ENCODE measurements at places on chromosomes 4 and X. TPM values are rescaled to one million over a fixed set of nuclear protein-coding genes. Genes with fewer than 3 reads are reported as not detected.

- DNase-seq: no peak
Measured at GRCh38 chr4:108346818-108347210, 178.1 kb upstream of the LEF1 start.

DNA sequence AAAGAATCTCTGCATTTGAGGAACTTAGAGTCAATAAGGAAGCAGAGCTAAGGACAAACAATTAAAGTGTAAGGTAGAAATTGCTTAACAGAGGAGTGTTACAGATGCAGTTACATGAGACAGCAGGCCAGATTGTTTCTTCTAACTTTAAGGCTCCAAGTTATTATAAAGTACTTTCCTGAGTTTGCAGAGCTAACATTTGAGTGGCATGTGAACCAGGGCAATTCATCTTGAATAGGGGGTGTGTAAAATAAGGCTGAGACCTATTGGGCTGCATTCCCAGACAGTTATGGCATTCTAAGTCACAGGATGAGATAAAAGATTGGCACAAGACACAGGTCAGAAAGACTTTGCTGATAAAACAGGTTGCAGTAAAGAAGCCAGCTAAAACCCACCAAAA is 7.6 kb upstream of the LNX1 start:
- DNase-seq: no peak

DNA sequence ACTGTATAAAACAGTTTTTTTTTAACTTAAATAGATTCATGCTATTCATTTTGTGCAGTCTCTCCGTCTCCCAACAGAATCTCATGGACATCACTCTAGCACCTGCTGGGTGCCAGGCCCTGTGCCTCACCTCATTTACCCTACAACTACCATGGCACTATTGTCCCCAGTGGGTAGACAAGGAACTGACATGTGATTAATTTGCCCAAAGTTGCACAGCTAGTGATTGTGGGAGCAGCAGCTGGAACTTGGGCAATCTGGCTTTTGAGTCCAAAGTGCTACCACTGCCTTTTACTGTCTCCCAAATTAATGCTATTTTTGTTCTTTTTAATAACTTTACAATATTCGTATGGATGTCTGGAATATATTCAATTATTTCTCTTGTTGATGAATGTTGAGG is 11.2 kb upstream of the PGRMC2 start:
- DNase-seq: no peak

GRCh38 chrX:70254909-70255308 is 5.1 kb downstream of the P2RY4 start:
- DNase-seq: no peak

- DNase-seq: no peak
Measured at GRCh38 chr4:85029453-85029852, 63.0 kb upstream of the WDFY3 start.

DNA sequence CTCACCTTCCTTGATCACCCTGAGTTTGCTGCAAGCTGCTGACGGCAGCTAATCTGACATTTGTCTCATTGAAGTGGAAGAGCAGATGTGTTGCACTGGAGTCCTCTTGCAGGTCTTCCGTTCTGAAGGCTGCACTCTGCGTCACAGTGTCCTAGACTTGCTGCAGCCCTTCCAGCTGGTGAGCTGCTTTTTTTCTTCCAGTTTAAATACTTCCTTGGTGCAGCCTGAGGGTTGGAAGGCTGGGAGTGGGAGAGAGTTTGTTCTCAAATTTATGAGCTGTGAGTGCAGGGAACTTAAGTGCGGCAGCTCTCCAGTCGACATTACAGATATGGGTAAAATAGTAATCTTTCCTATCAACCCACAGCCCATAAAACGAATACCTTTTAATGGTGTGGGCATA is 303.6 kb upstream of the FAT1 start:
- peak; percentile 47 for DNase-seq

- DNase-seq: peak; percentile 15
Measured at GRCh38 chrX:118566359-118566758, 70.7 kb downstream of the DOCK11 start.

DNA sequence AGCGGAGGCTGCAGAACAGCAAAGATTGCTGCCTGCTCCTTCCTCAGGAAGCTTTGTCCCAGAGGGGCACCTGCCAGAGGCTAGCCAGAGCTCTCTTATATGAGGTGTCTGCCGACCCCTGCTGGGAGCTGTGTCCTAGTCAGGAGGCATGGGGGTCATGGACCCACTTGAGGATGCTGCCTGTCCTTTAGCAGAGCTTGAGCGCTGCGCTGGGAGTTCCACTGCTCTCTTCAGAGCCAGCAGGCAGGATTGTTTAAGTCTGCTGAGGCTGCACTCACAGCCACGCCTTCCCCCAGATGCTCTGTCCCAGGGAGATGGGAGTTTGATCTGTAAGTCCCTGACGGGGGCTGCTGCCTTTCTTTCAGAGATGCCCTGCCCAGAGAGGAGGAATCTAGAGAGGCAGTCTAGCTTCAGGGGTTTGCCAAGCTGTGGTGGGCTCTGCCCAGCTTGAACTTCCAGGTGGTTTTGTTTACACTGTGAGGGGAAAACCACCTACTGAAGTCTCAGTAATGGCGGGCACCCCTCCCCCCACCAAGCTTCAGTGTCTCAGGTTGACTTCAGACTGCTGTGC is 10.9 kb downstream of the DCK start:
- no peak for DNase-seq

- no peak for DNase-seq
Measured at GRCh38 chr4:168515222-168516011, 18.6 kb downstream of the PALLD start.

DNA sequence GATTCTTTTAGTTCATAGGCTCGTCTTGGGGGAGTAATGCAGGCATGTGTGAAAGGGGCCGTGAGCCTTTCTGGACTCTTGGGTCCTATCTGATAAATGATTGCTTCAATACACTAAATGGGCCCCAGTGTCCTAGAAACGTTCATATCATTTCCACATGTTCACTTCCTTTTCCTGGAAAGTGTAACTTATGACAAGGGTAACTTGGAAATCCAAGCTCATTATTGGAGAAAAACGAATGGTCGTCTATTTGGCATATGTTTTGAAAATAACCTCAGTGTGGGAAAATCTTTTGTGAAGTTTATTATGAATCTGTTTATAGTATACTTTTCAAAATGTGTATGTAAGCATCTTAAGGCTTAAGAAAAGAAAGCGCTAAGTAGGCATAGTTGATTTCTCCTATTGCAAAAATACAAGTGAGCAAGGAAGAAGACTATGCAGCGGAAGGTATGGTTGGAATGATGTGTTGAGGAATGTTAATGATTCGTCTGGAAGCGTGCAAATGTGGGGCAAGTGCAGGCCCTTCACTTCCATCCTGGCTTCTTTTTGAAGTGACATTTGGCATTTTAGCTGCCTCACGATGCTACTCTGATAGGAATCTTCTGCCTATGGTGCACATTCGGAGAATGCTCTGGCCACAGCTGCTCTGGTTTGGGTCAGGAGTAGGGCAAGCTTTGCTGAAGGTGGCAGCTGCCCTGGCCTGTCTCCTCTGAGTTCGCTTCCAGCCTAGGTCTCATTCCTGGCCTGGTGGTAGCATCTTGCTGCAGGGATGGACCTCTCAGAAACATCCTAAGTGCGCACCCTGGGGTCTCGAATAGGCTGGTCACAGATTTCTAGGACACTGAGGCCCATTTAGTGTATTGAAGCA is 49.5 kb upstream of the STOX2 start:
- no peak for DNase-seq

DNA sequence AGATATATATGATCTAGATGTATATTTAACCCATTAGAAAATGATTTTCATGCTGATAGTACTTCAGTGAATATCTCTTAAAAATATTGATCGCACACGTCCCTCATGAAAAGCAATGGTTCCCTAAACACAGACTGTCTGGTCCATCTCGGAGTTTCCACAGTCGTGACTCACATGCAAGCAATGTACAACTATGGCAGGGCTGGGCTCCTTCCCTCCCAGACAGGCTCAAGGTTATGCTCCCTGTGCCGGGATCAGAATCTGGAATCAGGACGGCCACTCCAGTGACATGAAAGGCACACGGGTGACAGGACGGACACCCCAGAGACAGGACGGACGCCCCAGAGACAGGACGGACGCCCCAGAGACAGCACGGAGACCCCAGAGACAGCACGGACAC is 40.2 kb upstream of the PPP2R3B start:
- DNase-seq: no peak

GRCh38 chr4:949656-950055 is 17.4 kb downstream of the TMEM175 start:
- DNase-seq: no peak

DNA sequence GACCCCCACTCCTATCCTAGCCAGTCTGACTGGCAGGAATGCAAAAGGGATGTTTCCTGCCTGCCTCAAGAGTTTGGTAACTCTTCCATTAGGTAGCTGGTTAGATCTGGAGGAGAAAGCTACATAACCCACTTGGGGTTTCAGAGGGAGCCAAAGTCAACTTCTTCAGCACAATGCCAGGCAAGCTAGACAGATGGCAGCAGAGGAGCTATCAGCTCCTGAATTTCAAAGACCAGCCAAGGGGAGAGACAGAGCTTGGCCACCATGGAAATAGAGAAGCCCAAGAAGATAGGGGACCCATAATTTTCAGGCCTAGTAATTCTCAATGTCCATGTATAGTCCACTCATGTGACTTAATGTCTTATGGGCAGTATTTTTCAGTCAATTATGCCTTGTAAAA is 56.4 kb downstream of the PGRMC1 start:
- DNase-seq: no peak

DNA sequence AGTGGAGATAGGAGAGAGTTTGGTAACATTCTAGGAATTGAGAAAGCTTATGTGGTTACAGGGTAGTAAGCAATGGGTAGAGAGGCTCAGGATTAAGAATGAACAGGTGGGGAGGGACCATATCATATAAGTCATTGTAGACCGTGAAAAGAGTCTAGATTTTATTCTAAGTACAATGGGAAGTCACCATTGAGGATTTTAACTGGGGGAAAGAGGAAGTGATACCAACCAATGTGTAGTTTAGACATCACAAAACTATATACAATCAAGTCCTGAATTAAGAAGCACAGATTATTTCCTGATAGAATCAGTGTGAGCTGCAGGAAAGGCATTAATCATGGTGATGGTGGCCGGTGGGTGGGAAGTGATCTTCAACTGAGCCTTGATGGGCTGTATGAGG is 178.3 kb upstream of the ZIC3 start:
- no peak for DNase-seq

DNA sequence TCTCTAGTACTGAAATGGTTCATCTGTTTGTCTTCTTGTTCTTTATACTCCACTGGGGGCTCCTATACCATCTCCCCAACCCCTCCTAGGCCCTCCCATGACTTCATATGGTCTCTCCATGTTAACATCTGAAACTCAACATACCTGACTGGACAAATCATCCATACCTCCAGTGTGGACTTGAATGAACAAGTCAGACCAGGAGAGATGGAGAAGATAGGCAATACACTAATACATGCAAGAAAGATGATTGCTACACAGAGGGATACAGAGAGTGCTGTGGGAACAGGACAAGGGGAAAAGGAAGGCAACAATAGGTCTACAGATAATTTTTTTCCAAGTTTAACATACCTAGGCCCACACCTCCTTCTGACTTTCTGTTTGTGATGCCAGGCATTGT is 175.1 kb downstream of the FHIP1A start:
- DNase-seq: no peak

DNA sequence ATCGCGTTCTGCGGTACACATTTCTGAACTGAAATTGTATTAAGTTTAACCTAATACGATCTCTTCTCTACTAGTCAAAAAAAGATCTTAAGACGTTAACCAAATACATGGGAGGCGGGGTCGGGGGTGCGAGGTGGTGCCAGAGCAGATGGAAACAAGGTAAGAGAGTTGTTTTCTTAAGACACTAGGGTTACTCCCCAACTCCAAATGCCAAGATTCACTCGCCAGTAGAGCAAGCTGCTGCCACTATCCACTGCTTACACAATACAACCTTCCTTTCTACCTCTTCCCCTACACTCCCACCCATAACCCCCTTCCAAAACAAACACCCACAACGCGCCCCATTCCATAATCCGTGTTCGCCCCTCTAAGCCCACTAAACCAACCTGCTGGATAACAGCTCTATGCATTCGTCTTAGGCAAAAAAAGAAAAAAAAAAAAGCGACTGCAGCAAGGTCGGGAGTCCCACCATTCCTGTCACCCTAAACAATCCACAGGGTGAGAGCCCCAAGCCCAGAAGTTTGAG is 1.3 kb downstream of the LCORL start:
- DNase-seq: peak; percentile 12

- DNase-seq: no peak
Measured at GRCh38 chr4:10963241-10963640, 278.7 kb upstream of the CLNK start.

GRCh38 chrX:109732017-109732801 is 848 bp downstream of the ACSL4 start:
- DNase-seq: peak; percentile 59

GRCh38 chrX:112877771-112878173 is 37.1 kb upstream of the AMOT start:
- no peak for DNase-seq

DNA sequence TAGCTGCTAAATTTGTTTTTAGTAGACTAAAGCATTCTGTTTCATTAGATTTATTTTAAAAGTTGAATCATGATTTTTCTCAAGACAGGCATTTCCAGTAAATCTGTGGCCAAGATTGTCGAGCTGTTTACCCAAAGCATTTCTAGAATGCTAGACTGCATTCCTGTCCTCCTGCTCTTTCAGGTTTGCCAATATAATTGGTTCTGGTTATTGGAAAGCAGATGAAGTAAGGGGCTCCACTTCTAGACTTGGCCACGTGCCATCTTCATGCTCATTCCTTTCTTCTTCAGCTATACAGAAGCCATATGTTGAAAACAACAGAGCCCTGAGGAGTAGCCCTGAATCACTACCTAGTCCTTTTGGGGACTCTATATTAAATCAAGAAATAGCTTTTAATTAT is 62.5 kb downstream of the PGRMC2 start:
- peak; percentile 82 for DNase-seq

- no peak for DNase-seq
Measured at GRCh38 chrX:136219893-136220292, 31.3 kb downstream of the MAP7D3 start.

DNA sequence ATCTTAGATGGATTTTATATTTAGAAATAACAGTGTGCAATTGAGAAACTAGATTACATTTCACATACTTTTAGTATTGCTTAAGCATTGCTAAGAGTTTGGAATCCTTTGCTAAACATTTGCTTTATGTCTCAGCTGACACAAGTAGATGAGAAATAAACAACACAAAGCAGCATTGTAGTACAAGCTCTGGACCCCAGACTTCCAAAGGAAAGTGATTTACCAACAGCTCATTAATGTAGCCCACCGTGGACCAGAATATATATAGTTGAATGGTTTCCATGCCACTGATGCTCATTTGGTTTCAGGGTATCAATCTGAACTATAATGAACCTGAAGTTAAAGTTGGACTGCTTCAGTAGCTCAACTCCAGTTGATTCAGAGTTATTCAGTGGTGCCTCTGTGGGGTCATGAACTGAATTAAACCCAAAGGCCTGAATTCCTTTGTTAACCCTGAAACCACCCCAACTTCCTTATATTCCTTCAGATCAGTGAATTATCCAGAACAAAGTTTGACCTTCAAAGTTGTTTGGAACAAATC is 132.1 kb upstream of the NEIL3 start:
- peak; percentile 89 for DNase-seq

GRCh38 chr4:53981567-53981966 is 82.8 kb downstream of the CHIC2 start:
- DNase-seq: peak; percentile 44

CLCN3 gene
- total RNA-seq: 22.8 TPM

BANK1 gene
- total RNA-seq: under 0.01 TPM

USP26 gene
- not detected for total RNA-seq

XPNPEP2 gene
- total RNA-seq: not detected

NHS gene
- 0.90 TPM for total RNA-seq

HSFX2 gene
- not detected for total RNA-seq

ATP2B3 gene
- total RNA-seq: under 0.01 TPM

ETDA gene
- total RNA-seq: not detected

FAM9C gene
- total RNA-seq: not detected

ARHGAP36 gene
- total RNA-seq: not detected

DDX3X gene
- 229 TPM for total RNA-seq

Measured in IMR-90 (cell line).